Erythroblast (primary cell): ENCODE measurements at places on chromosomes 3 and 15.

DNA sequence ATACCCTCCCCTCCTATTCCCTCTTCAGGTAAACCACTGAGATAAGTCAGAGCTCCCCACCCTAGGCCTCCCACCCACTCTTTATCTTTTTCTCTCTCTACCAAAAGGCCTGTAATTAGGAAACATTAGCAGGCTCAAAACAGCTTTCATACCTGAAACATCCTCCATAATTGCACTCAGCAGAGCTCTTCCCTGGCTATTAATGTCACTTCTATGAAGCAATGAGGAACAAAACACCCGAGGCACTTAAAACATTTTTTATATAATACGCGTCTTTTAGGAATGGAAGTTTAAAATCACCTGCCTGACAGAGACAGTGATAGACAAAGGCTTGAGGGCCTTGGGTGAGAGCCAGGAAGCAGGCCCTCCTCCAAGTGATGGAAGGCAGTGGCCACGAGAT, 138.9 kb downstream of the EPHB1 start:
- DNase-seq: no peak

DNA sequence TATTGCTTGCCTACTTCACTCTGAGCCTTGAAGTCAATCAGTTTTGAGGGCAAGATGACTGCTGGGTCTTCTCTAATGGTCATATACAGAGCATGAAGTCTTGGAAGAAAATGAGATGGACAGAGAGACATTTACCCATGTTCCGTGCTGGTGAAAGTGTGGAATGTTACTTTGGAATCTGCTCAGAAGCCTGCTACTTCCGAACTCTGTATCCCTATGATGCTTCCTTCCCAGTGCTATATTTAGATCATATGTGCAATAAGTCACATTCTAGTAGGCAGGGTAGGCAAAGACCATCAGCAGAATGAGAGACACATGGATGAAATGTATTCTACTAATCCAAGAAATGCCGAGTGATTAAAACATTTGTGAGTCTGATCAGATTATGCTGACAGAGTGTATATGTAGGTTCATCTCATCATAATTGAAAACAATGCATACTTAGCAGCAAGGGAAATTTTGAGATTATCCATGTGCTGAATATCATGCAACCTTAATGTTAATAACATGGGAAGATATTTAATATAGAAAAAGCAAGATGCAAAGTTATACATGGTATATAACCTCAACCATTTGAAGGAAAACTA, 60.5 kb downstream of the RAB7A start:
- DNase-seq: no peak

DNA sequence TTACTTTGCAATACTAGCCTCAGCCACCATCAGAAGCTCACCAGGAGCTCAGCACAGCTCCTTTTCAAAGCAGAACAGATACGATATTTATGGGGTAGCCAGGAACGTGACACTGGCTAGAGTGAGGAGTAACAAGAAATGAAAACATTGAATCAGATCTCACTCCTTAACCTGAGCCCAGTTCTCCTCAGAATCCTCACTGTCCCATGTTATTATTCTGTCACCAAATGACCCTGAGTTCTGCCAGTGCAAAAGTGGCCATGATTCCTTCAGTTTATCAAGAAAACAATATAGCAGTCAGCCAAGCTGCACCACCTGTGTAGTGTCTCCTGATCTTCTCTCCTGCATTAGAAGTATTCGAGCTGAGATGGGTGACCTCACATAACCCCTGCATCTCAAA, 956.7 kb downstream of the TUSC7 start:
- no peak for DNase-seq

DNA sequence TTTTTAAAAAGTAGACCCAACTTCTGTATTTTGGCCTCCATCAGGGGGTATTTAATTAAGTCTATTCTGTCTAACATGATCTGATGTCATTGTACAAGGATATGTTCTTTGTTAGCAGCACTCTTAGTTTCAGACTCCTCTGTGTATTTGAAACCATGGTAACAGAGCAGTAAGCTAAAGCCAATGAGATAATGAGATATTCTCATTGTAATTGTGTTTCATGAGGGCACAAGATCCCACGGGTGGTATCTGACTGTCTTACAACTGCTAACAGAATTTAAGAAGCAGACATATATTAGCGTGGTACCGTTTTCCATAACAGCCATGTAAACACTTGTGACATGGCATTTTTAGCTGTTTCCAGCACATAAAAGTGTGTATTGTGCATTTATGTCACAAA, 251.2 kb upstream of the VEPH1 start:
- no peak for DNase-seq

DNA sequence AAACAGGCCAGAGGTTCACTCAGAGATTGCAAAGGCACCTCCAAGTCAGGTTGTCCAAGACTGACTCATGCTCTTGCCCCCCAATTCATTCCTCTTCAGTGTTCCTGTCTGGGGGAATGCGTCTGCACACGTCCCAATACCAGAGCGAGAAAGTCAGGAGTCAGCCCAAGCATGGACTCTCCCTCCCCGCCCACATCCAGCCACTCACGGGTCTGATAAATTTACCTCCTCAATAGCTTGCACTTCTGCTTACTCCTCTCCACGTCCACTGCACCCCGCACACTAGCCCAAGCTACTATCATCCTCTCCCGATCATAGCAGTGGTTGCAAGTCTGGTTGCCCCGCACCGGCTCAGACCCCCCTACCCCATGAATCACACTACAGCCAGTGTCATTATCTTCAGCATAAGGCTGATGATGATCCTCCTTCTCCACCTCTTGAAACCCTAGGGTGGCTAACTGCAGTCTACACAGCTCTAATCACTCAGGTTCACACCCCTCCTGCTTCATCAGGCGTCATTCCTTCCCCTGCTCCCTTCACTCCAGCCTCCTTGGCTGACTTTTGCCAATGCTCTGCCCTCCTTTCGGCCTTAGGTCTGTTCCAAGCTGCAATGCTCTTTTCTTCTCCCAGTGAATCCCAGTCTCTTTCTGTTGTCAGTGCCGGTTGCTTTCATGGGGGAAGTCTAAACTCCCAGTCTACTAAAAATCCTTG, 27.6 kb upstream of the MYO1E start:
- no peak for DNase-seq

GRCh38 chr15:36403351-36403750, 176.1 kb upstream of the CDIN1 start:
- no peak for DNase-seq
